Psoas muscle (tissue), 8 donors: ENCODE measurements at places on chromosomes 3 and 15. TPM values are rescaled to one million over a fixed set of nuclear protein-coding genes. Genes with fewer than 3 reads are reported as not detected.

DNA sequence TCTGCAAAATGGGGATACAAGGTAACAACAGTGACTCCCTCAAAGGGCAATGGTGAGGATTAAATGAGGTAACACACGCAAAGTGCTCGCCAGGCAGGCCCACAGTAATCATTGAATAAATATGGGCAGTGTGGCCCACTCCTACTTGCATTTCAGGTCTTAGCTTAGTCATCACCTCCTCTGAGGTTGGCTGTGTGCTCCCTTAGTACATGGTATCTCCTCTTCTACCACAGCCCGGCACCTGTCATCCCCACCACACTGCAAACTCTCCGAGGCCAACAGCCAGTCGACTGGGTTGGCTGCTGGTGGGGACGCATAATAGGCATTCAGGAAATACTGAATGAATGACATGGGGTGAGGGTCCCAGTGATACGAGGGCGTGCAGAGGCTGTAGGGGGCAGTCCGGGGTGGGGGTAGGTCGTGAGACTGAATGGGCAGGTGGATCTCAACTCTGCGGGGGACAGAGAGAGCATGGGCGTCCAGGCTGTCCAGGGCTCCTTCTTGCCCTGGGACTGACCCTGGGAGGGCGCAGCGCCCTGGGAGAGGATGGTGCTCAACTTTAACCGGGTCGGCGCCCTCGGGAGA, 375 bp upstream of the MYZAP start:
- peaks cover 9% of the 10 kb centered on the region for H3K4me1 ChIP-seq
- no peaks in the 10 kb centered on the region for H3K27me3 ChIP-seq
- no peak for DNase-seq
- H3K4me3 ChIP-seq, result peak overlapping the region; percentile 74
- H3K27ac ChIP-seq, result no peak overlapping the region

GRCh38 chr3:16468336-16469098, 45.0 kb downstream of the RFTN1 start:
- peaks cover 28% of the 10 kb centered on the region for H3K4me1 ChIP-seq
- no peaks in the 10 kb centered on the region for H3K27me3 ChIP-seq
- no peak overlapping the region for H3K27ac ChIP-seq
- DNase-seq, result no peak
- no peaks in the 10 kb centered on the region for H3K36me3 ChIP-seq
- H3K4me3 ChIP-seq, result no peak overlapping the region

- H3K36me3 ChIP-seq, result peaks cover 4% of the 10 kb centered on the region
- H3K4me1 ChIP-seq, result no peaks in the 10 kb centered on the region
- no peak for DNase-seq
- no peak overlapping the region for H3K4me3 ChIP-seq
- no peak overlapping the region for H3K27ac ChIP-seq
Observed at GRCh38 chr15:41465822-41466421, 27.8 kb upstream of the ITPKA start.

DNA sequence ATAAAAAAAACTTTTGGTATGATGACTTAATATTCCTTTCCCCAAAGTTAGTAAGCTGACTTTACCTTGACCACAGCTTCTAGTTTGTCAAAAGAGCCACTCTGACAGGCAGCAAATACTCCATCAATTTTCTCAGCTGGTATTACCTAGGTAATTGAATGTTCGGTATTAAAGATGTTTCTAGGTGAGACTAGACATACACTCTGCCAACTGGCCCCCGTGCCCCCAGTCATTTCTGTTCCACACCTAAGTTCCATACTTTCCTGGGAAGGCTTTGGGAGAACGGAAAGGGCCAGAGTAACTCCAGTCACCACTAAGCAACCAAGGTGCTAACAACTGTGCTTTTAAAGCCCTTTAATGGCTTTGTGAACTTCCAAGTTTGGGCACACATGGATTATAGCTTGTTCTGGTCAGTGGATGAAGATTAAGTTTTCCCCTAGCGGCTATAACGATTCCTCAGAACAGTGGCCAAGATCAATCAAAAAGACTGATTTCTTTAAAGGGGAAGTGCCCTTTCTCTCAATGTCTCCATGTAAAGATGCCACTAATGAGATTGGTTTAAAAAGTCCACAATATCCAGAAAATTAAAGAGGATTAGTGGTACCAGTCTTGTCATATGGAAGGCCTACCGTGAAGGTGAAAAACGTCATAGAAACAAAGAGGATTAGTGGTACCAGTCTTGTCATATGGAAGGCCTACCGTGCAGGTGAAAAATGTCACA, 7.0 kb downstream of the EIF4A2 start:
- peaks cover 39% of the 10 kb centered on the region for H3K4me1 ChIP-seq
- no peak overlapping the region for H3K27ac ChIP-seq
- H3K36me3 ChIP-seq, result peaks cover 65% of the 10 kb centered on the region

GRCh38 chr3:159619341-159619885, 369.2 kb upstream of the IL12A start:
- no peak overlapping the region for H3K27ac ChIP-seq
- no peaks in the 10 kb centered on the region for H3K4me1 ChIP-seq
- no peaks in the 10 kb centered on the region for H3K27me3 ChIP-seq
- H3K36me3 ChIP-seq, result no peaks in the 10 kb centered on the region
- DNase-seq, result no peak

- H3K4me3 ChIP-seq, result no peak overlapping the region
- H3K4me1 ChIP-seq, result peaks cover 24% of the 10 kb centered on the region
- peak overlapping the region; percentile 56 for H3K27ac ChIP-seq
- H3K27me3 ChIP-seq, result no peaks in the 10 kb centered on the region
- H3K36me3 ChIP-seq, result peaks cover 22% of the 10 kb centered on the region
Observed at GRCh38 chr15:73175382-73175781, 123.1 kb downstream of the NEO1 start.

DNA sequence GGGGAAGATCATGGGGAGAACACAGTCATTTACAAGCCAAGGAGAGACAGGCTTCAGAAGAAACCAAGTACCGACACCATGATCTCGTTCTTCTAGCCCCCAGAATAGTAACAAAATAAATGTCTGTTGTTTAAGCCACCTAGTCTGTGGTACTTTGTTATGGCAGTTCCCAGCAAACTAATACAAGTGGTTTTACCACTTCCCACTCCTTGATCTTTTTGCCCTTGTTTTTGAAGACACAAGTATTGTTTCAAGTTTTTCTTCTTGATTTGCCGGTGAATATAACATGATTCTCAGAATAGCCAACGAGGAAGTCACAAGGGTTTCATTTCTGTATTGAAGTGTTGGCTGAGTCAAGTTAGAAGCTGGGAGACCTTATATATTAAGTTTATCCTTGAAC, 220.3 kb downstream of the SOX2 start:
- H3K27ac ChIP-seq, result no peak overlapping the region

- H3K4me1 ChIP-seq, result no peaks in the 10 kb centered on the region
- H3K27me3 ChIP-seq, result peaks cover 3% of the 10 kb centered on the region
- H3K27ac ChIP-seq, result no peak overlapping the region
- H3K36me3 ChIP-seq, result no peaks in the 10 kb centered on the region
- no peak for DNase-seq
Observed at GRCh38 chr3:72282918-72283317, 498.0 kb upstream of the PROK2 start.

GRCh38 chr3:193130576-193130975, 110.4 kb upstream of the PLAAT1 start:
- no peak overlapping the region for H3K4me3 ChIP-seq
- no peaks in the 10 kb centered on the region for H3K27me3 ChIP-seq
- H3K4me1 ChIP-seq, result peaks cover 15% of the 10 kb centered on the region
- no peak overlapping the region for H3K27ac ChIP-seq
- no peaks in the 10 kb centered on the region for H3K36me3 ChIP-seq

- no peak within 1 kb of the TSS for H3K27ac ChIP-seq
- no peaks in the 10 kb centered on the region for H3K36me3 ChIP-seq
- no peak within 1 kb of the TSS for H3K4me3 ChIP-seq
Observed at GRCh38 chr3:108757404-108757982, at the start of gene RETNLB. Gene RETNLB, minus strand, starts transcription at chr3:108757410. Its CDS starts 225 bp downstream, at chr3:108757185.

GRCh38 chr15:31360158-31360561, 33.5 kb downstream of the KLF13 start:
- H3K27ac ChIP-seq, result peak overlapping the region; percentile 89
- H3K4me1 ChIP-seq, result peaks cover 94% of the 10 kb centered on the region
- H3K27me3 ChIP-seq, result no peaks in the 10 kb centered on the region
- no peak overlapping the region for H3K4me3 ChIP-seq

DNA sequence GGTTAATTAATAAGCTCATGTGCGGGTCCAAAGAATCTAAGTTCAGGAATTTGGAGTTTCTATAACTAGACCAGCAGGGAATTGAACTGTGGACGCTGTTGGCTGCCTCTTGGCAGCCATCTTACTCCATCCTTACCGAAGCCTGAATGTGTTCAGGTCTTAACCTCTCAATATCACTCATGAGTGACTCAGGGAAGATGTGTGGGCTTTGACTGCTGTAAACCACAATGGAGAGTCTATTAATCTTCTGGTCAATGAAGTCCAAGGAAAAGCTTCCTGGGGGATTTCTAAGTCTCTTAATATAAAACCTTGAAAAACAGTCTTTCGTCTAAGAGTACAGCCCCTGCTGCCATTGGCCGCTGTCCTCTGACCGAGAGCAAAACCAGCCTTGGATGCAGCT, 46.7 kb upstream of the OXTR start:
- H3K4me3 ChIP-seq, result no peak overlapping the region
- H3K27ac ChIP-seq, result no peak overlapping the region
- no peaks in the 10 kb centered on the region for H3K36me3 ChIP-seq
- H3K27me3 ChIP-seq, result no peaks in the 10 kb centered on the region
- DNase-seq, result no peak
- H3K4me1 ChIP-seq, result no peaks in the 10 kb centered on the region

- no peaks in the 10 kb centered on the region for H3K36me3 ChIP-seq
- no peak for DNase-seq
- H3K4me1 ChIP-seq, result no peaks in the 10 kb centered on the region
- H3K4me3 ChIP-seq, result no peak overlapping the region
- H3K27ac ChIP-seq, result no peak overlapping the region
Observed at GRCh38 chr3:158994386-158994785, 192.5 kb downstream of the MFSD1 start.

DNA sequence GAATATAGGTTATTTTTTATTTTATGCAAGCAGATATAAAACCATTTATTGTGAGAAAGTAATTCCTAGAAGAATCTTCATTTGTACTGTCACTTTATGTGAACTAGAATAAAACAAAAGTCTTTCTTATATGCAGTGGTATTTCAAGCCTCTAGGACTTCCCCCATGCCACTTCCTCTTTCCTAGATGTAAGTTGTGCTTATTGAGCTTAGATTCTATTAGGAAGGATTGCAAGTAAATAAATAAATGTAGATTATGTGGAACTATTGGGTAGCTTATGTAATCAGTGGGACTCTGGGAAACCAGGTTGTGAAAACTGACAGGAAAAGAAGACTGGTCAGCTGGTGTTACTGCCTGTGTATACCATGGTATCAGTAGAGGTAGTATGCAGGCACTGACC, 169.7 kb downstream of the RSRC1 start:
- no peak overlapping the region for H3K4me3 ChIP-seq
- H3K4me1 ChIP-seq, result no peaks in the 10 kb centered on the region
- no peak for DNase-seq
- no peak overlapping the region for H3K27ac ChIP-seq
- H3K27me3 ChIP-seq, result no peaks in the 10 kb centered on the region

GRCh38 chr3:46551615-46552014, 14.5 kb downstream of the LRRC2 start:
- DNase-seq, result no peak
- peak overlapping the region; percentile 46 for H3K27ac ChIP-seq
- no peak overlapping the region for H3K4me3 ChIP-seq
- H3K4me1 ChIP-seq, result peaks cover 33% of the 10 kb centered on the region
- H3K27me3 ChIP-seq, result no peaks in the 10 kb centered on the region

GRCh38 chr3:61157414-61157813, 93.8 kb downstream of the FHIT start:
- no peak for DNase-seq
- H3K27ac ChIP-seq, result no peak overlapping the region
- H3K4me1 ChIP-seq, result no peaks in the 10 kb centered on the region
- H3K36me3 ChIP-seq, result no peaks in the 10 kb centered on the region
- no peak overlapping the region for H3K4me3 ChIP-seq

DNA sequence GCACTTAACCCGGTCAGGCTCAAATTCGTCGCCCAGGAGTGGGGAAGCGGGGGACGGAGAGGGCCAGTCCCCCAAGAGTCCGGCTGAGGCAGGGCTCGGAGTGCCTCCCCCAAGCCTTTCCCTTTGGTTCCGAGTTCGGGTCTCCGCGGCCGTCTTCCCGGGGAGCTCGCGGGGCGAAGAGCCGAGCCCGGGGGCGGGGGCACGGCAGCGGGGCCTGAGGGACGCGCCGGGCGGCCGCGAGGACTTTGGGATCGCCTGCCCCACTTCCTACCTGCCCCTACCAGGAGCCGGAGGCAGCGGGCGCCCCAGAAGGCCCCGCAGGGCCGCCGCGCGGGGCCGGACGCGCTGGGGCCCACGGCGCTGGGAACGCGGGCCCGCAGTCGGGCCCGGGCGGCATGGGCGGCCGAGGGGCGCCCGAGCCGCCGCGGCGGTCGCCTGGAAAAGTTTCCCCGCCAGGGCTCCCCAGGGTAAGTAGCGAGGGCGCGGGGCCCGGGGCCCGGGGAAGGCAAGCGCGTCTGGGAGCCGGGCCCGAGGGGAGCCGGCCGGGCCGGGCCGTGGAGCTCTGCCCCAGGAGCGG, 2.8 kb downstream of the FURIN start:
- no peaks in the 10 kb centered on the region for H3K36me3 ChIP-seq
- DNase-seq, result peak; percentile 62
- no peaks in the 10 kb centered on the region for H3K27me3 ChIP-seq
- H3K27ac ChIP-seq, result peak overlapping the region; percentile 93
- peaks cover 39% of the 10 kb centered on the region for H3K4me1 ChIP-seq

RBP2 gene
- not detected for total RNA-seq

CAPN7 gene
- 42.7 TPM for total RNA-seq

RAD54L2 gene
- 12.4 TPM for total RNA-seq

MRAS gene
- 166 TPM for total RNA-seq

CCR9 gene
- total RNA-seq, result not detected

TIGIT gene
- 0.07 TPM for total RNA-seq

CPNE4 gene
- not detected for total RNA-seq

TLR9 gene
- total RNA-seq, result 0.34 TPM

SAMD7 gene
- not detected for total RNA-seq

P2RY1 gene
- 0.69 TPM for total RNA-seq

COL8A1 gene
- total RNA-seq, result 5.4 TPM
